ENCODE measurements at places on chromosomes 1 and 21.

GRCh38 chr1:114803001-114803400 is 22.5 kb upstream of the SIKE1 start:
- DNase-seq = no peak

DNA sequence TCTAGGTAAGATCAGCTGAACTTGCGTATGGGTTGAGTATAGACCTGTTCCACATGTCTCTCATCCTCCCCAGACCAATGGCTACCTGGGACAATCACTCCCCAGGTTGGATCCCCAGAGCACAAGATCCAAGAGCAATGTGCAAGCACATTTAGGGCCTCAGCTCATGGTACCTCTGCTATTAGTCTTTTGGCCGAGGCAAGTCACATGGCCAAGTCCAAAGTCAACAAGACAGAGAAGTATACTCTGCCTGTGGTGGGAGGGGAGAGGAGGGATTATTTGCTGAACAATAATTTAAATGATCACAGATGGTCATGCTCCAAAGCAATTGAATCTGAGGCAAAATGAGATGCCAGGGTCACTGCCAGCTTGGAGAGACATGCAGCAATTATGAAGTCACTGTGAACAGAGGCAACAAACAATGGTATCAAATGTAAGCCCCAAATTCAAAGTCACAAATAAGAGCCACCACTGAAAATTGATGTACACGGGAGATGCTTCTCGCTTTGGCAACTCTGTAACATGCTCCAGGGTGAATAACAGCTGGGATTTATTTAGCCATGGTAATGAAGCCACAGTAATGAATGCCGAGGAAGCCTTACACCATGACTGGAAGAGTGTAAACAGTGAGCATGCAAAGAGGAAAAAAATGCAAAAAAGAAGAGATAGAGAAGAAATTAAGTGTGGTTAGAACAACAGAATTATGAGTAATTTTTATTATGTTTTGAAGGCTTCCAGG is 149.1 kb downstream of the ZNF281 start:
- peak; percentile 72 for DNase-seq

DNA sequence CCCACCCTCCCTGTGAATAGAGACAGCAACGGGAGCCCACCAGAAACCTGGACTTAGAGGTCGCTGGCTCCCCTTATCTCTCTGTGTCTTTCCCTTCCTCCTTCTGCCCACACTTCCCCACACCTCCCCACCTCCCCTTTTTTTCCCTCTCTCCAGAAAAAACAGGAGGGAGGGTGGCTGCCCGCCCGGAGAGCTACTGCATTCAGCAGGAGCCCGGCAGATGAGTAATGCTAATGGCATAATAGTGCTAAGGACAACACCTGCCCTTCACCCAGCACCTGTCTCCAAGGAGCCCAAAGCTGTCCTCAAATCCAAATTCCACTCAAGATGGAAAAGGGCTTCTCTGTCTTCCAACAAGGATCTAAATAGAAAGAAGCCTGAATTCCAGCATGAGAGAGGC is 11.4 kb upstream of the PRELP start:
- DNase-seq = peak; percentile 39

GRCh38 chr21:33108228-33108627 is 38.3 kb downstream of the OLIG1 start:
- DNase-seq = no peak

DNA sequence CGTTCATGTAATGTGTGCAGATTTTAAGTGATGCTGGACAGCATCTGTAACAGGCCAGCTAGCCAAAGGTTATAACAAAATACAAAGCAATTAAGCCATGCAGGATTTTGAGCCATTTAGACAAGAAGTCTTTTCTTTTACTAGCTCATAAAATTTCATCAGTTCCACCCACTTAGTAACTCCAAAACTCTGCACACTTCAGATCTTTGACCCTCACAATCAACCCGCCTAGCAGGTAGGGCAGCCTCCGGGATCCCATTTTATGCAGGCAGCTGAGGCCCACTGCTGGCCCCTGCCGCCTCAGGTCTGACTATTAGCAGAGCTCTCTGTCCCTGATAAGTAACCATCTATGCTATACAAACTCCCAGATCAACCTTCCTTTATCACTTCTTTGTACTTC is 9.2 kb downstream of the LBR start:
- no peak for DNase-seq

DNA sequence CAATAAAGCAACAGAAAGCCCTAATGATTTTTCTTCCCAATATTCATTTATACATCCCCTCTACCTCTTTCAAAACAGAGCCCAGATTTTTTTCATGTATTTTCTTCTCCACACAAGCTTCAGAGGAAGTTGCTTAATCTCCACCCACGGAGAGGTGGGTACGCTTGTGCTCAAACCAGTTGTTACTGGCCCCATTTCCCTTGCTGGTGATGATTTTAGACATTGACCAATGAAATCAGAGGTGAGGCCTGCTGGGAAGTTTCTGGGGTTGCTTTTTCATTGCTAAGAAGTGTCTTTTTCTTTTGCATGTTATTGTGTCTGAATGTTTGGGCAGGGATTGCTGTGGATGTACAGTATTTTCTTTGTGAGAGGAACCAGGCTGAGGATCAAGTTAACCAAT is 448.1 kb upstream of the B3GALT2 start:
- DNase-seq = no peak

- no peak for DNase-seq
These were observed 23.8 kb downstream of the IFNGR2 start for GRCh38 chr21:33427051-33427450.

DNA sequence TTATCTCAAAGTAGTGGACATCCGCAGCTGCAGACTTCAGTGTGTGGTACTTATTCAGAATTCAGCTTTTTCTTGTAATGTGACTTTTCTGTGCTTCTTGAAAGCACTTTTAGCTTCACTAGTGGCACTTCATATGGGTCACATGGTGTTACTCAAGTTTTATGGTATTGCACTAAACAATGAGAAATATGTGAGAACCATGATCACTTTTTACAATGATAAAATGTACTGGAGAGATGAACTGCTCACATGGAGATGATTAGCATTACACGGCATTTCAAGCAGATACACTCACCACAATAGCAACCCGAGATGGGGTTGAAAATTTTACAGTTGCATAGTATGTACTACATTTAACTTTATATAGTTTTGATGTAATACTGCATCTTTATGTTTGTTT is 40.1 kb upstream of the GPR52 start:
- DNase-seq = peak; percentile 69

DNA sequence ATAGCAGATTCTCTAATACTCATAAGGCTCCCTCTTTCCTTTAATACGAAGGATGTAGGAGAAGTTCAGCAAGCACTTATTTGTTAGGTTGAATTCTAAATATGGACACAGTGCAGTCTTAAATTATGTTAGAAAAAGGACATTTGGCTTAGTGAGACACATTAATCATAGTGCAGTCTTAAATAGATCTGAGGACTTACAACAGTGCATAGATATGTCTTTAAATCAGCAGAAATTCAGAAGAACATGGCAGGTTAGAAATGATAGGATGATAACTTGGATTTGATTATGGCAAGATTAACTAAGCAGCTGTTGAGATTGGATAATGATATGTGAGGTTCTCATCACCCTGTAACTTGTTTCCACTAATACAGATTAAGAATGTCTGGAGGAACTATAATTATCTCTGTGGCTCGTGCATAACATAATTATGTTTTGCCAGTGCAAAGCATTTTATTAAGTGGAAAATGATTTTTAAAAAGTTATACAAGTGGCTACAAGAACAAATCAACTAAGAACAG is 485.9 kb downstream of the USP25 start:
- no peak for DNase-seq

DNA sequence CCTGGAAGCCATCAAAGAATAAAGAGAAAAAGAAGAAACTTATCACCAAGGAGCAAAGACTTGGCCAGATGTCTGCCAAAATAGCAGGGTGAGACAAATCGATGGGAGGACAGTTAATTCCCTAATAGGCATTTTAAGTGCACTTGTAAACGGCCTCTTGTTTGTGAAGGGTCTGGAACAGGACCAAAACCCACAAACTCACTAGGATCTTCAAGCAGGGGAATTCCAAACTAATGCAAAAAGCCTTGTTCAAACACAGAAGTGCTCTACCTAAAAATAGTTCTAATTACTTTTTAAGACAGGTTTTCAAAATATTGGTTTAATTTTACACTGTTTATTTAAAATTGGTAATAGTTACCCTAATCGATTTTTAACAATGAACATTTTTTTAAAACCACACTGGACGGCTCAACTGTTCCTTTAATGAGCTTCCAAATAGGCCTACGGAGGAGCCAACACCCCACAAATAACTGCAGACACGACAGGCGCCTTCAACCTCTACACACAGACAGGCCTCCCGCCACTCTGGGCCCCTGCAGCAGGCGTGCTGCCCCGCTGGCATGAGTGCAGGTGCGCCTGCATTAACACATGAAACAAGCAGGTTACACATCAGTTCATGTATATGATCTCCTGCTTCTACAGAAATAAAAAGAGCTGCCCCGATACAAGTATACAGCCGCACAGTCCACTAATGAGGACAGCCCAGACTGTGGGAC is 15.8 kb downstream of the UBE2G2 start:
- DNase-seq = no peak

- no peak for DNase-seq
These were observed 2.7 kb upstream of the KCNJ9 start for GRCh38 chr1:160078512-160079195.

DNA sequence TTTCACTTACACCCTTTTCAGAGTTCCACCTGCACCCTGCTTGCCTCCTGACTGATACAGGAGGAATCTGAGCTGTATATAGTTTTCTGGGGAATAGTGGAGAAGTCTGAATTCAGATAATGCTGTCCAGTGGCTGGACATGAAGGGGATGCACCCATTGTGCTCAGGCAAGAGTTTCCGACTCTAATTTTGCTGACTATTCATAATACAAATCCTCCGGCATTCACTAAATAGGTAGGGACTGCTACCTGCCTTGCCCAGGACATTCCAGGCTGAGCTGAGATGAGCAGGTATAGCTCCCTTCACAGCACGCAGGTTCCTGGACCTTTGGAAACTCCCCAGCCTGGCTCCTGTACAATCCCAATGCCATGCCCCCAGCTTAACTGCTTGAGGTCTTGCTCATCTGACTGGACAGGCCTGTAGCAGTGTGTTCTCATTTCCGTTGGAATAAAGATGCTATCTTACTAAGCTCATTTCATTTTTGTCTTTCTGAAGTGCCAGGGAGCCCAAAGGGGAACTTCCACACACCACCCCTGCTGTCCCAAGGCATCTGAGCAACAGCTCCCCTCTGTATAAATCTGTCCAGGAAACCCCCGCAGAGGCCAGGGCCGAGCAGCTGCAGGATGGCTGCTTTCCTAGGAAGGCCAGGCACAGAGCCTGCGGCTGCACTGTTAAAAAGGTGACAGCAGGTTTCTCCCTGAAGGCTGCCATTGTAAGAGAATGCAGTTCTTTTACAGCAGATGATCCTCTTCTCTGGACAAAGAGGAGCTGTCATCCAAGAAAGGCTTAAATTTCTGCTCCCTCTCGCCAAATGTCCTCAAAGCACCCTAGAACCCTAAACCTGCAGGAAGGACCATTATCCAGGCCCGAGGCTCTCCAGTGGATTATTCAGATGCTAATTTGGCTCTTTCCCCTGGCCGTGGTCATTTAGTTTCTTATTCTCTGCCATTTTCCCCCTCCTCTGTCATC is 21.7 kb upstream of the VASH2 start:
- no peak for DNase-seq

GRCh38 chr1:56355422-56355821 is 223.9 kb downstream of the PLPP3 start:
- no peak for DNase-seq

DNA sequence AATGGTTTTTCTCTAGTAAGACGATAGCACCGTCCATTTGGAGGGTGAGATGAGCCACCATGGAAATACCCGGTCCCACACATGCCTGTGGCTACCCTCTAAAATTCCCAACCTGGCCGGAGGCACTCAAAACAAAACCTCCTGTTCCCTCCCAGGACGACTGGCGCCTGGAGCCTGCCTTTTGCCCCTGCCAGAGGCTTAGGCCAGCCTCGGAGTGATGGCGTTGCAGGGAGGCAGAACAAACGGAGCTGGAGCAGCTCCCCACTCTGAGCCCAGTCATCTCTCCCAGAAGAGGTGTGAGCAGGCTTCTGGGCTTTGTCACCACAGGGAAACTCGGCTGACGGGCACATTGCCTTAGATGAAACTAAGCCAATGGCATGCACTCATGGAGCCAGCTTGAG is 213.7 kb upstream of the HOOK1 start:
- peak; percentile 10 for DNase-seq
